GM10248 (cell line): ENCODE measurements at places on chromosomes 12 and 14.

DNA sequence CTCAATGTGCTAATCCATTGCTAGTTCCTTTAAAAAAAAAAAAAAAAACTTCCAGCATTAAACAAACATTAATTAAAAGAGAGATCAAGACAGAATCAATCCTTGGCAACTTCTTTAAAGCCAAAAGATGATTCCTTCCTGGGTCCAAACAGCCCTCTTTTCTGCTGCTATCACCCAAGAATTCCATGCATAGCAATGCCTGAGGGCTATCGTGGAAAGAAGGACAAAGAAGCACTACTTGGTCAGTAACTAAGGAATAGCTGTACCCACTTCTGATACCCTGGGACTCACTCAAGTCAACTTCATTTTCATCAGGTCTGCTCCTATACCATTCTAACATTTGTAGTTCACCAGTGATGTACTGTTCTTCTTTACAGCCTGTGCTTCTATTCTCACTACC lies 51.8 kb downstream of the SLC38A2 start:
- DNase-seq: no peak

DNA sequence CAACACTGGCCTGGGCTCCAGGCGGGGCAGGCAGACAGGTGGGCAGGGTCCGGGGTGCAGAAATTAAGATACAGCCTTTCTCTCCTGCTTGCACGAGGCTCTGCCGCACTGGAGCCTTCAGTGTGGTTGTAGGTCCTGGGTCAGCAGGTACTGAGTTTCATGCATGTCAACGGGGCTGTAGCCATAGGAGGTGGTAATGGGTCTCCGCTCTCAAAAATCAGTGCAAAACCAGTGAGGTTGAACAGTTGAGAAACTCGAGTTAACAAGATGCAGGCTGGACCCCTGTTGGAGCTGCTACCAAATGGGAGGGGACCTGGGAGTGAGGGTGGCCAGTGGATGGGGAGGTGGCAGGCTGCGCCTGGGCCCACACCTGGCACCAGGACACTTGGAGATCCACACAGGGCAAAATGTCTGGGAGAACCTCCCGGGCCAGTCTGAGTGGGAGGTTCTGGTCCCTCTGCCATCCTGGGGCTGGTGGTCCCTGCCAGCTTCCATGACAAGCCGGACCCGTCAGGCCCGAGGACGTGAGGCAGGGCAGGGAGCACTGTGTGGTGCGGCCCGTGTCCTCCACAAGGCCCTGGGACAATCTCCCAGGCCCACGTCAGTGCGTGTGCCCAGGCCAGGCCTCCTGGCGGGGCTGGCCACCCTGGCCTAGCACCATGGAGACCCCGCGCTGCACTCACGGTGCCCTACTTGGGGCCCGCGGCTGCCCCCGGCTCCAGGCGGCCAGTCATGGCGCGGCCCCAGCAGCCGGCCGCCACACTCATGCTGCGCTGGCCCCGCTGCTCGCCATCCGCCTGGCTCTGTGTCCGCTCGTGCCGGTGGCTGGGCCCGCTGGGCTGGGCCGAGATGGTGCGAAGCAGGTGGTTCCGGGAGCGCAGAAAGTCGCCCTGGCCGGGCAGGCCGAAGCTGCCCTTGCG lies 5.1 kb downstream of the ARL6IP4 start:
- DNase-seq: no peak

DNA sequence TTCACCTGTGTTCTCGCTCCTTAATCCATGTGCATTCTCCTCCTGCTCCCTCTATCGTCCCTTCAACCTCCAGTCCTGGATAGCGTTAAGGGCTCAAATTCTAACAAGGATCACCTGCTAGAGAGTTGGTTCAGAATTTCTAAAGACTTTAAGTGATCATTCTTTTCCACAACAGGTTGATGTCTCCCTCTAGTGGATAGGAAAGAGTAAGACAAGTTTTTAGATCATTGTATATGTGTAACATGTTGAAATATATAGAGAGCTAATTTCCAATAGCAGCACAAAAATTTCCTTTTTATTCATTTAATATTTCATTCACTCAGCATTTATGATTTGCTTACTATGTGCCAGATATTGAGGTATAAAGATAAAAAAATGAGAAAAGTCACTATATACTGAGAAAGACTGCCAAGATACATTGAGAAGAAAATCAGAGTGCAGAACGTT lies 9.3 kb upstream of the ESR2 start:
- peak; percentile 77 for DNase-seq

- DNase-seq: peak; percentile 20
Observed at GRCh38 chr14:81625343-81625742, 91.7 kb upstream of the SEL1L start.

DNA sequence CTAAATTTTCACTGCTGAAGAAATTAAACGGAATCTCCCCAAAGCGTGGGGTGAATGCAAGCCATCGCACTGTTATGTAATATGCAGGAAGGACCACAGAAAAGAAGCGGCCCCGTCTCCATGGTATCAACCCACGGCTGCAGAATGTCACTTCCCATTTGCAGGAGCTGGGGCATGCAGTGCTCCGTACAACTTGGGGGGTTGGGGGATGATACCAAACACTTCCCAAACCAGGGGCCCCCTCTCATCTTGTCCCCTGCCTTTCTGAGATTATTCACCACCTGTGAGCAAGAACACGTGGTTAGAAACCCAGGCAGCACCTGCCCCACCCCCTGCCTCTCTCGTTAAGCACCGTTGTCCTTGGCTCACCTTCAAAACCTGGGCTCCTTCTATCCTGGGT lies 505.1 kb upstream of the TMEM132C start:
- no peak for DNase-seq

GRCh38 chr12:117236456-117237001 lies 46.3 kb upstream of the FBXO21 start:
- peak; percentile 75 for DNase-seq

- no peak for DNase-seq
Observed at GRCh38 chr14:95256776-95257060, 63.0 kb downstream of the CLMN start.

GRCh38 chr12:121611306-121611705 lies 15.0 kb upstream of the ORAI1 start:
- DNase-seq: no peak

- no peak for DNase-seq
Observed at GRCh38 chr12:72535212-72535990, 263.2 kb downstream of the TRHDE start.

DNA sequence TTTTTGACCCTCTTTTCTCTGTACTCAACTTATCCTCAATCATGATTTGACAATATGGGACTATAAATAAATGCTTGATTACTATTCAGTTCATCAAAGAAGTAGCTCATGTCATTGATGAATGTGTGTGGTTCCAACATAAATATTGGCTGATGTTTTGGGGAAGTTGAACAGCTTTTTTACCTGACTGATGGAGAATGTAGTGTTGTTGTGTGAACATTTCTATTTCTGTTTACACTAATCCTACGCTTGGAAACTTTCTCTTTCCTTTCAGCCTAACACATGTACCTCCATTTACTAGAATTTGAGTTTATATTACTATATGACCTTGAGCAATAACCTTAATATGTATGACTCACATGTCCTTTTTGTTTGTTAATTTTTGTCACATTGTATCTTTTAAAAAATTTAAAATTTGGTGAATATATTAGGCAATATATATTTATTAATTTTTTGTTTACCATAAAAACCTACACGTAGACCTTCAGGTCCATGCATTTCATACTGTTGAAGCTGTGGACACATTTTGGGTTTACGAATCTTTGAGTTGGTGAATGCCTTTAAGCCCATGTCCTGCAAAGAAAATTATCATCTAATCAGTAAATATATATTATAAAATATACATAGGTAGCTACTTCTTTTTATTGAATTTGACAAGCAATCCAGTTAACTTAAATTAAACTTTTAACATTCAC lies 21.1 kb downstream of the A2M start:
- no peak for DNase-seq

GRCh38 chr12:27199638-27200300 lies 44.3 kb upstream of the STK38L start:
- DNase-seq: no peak

DNA sequence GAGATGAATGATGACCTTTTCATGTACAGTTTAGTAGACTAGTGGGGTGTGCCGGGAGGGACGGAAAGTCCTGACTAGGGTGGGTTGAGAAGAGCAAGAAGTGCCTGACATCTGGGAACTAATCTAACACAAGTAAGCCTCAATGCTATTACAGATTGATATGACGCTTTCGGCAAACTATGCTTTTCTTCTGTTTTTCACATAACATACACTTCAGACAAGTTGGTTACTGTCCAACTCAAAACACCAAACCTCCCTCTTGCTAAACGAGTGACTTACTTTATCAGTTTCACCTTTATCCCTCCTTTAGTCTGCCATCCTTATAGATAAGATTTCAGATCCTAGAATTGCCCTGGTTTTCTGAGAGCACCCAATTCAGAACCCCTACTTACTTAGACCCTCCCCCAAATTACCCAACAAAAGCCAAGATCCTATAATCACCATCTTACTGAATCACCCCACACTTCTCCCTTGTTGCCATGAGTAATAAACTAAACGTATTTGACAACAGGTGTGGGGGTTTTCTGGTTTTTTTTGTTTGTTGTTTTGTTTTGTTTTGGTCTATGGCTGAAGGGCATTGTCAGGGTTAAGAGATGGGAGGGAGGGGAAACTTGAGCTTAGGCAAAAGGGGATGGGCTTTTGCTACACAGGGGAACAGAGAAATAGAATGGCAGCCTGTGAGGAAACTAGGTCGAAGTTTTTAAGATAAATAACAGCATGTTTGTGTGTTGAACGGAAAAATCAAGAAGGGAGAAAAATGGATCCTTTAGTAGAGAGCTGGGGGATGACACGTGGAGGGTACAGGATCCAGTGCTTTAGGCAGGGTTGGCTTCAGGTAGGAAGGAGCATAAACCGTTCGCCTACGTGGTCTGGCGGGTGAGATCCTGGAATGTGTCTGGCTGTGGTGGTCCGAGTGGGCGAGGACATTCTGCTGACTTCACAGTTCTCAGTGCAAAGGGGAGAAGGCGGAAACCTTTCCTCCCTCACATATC lies 6.1 kb upstream of the PSMA3 start:
- DNase-seq: no peak

GRCh38 chr12:86838260-86838659 lies 582.1 kb upstream of the MGAT4C start:
- DNase-seq: no peak

- DNase-seq: no peak
Observed at GRCh38 chr14:22865424-22866405, 5.8 kb upstream of the LRP10 start.

DNA sequence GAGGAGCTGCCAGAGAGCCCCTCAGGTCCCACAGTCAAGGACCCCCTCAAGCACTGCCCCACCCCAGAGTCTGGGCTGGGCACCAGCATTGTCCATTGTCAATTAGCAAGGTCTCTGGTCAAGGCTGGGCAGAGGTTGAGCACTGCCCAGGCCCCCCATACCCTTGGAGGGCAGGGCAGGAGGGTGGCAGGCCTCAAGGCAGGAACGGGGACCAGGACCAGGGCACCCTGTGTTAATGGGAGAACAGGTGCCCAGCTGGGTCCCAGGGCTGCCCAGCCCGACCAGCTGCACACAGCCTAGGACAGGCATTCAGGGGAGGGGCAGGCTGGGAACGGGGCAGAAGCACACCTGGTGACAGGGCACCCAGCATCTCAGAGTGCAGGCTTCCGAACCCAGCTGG lies 18.4 kb downstream of the SIVA1 start:
- no peak for DNase-seq

- no peak for DNase-seq
Observed at GRCh38 chr12:51132693-51133092, 40.2 kb downstream of the TFCP2 start.

DNA sequence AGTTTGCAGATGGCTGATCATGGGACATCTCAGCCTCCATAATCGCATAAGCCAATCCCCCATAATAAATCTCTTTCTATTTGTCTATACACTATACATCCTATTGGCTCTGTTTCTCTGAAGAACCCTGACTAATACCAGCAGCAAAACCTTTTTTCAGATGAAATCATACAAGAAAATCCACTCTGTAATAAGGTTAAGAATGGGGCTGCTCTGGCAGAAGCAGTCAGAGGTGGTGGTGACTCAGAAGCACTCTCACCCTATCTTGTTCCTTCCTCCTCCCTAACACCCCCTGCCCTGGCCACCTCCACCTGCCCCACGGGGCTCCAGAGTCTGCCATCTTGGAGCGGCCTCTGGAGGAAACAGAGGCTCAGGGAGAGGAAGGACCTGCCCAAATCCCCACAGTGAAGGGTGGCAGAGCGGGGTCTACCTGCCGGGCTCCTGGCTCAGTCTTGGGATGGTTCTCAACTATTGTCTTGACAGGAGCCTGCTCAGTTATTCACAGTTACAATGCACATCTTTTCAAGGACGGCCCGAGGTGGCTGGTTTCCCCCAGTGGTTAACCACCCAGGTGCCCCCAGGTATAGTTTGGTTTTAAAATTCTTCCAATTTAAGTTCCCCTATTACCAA lies 109.3 kb upstream of the EVL start:
- no peak for DNase-seq

- no peak for DNase-seq
Observed at GRCh38 chr14:22325676-22326400, 263.2 kb downstream of the DAD1 start.

DNA sequence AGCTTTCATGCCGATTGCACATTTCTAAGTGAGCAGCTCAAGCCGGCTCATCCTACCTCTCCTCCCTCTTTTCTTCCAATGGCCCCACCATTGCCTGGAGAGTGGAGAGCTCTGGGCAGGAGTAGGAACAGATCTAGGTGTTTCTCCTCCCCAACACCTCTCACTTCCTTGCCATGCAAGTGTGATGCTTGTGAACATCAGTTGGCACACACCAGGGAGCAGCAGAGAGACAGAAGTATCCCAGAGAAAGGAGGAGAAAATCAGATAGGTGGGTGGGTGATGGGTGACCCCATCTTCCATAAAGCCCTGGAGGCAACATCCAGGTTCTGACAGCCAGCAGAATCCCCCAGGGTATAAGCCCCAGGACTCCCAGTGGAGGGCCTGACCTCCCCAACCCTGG lies 27.8 kb downstream of the NPC2 start:
- no peak for DNase-seq

- DNase-seq: no peak
Observed at GRCh38 chr14:86796221-86797074, 1196.5 kb downstream of the GALC start.

GRCh38 chr14:35028435-35028834 lies 17.6 kb upstream of the FAM177A1 start:
- DNase-seq: no peak

DNA sequence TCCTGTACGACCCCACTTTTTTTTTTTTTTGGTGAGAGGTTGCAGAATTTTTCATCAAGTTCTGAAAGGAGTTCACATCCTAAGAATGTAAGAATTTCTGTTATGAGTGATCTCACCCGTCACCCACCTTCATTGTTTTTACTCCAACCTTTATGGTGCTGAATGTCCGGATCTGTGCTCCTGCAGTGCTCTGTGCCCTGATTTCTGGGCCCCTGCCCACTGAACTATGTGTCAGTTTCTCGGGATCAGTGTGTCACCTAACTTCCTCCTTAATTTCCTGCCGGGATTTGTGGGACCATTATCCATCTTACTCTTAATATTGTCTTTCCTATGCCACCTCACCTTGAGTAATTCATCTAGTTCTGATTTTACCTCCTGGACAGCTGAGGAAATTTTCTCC lies 11.6 kb downstream of the RASSF8 start:
- no peak for DNase-seq

DNA sequence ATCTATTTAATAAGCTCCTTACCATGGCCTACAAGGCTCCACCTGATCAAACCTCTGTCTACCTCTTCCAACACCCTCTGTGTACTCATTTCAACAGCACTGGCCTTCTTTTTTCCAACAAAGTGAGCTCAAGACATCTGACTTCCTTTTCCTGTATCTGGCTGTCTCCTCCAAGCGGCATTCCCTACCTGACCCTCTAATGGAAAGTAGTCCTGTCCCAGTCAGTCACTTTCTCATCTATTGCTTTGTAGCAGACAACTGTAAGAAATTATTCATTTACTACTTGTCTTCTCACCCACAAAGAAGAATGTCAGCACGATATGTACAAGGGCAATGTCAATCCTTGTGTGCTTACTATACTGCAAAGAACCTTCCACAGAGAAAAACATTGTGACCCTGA lies 149.6 kb downstream of the MED13L start:
- DNase-seq: no peak
